ENCODE measurements at places on chromosomes 12 and 14. TPM values are rescaled to one million over a fixed set of nuclear protein-coding genes. Genes with fewer than 3 reads are reported as not detected.

Gene SOAT2
- 1.5 TPM for total RNA-seq

Gene PHETA1
- total RNA-seq = 4.2 TPM

Gene PAH
- not detected for total RNA-seq

Gene SLC17A8
- total RNA-seq = not detected

Gene RNU4-1
- 702 TPM for total RNA-seq

Gene SLC5A8
- not detected for total RNA-seq

Gene ACSM4
- total RNA-seq = not detected

Gene FGF23
- not detected for total RNA-seq

Gene LPAR5
- 8.3 TPM for total RNA-seq

Gene NKX2-1
- not detected for total RNA-seq

Gene MIA2
- 19.5 TPM for total RNA-seq

Gene VSX2
- total RNA-seq = not detected

Gene HOTAIR
- not detected for total RNA-seq

Gene CFL2
- 5.8 TPM for total RNA-seq

Gene NINJ2
- total RNA-seq = 2.3 TPM

Gene BHLHE41
- total RNA-seq = not detected

Gene POTEG
- total RNA-seq = not detected

Gene SYNDIG1L
- total RNA-seq = not detected

Gene IL26
- 1.2 TPM for total RNA-seq

Gene SOX5
- not detected for total RNA-seq

Gene GLIPR1L1
- not detected for total RNA-seq

Gene CMTM5
- total RNA-seq = not detected

Gene RBP5
- total RNA-seq = 0.19 TPM

Gene BDKRB2
- total RNA-seq = not detected

Gene SNRPF
- 53.4 TPM for total RNA-seq

Gene CLEC1B
- not detected for total RNA-seq

Gene PZP
- not detected for total RNA-seq

Gene CHPT1
- total RNA-seq = 29.8 TPM

Measured in activated CD8-positive, alpha-beta memory T cell treated with anti-CD3 and anti-CD28 coated beads for 36 hours (primary cell).